ENCODE measurements at places on chromosomes 2 and 18. TPM values are rescaled to one million over a fixed set of nuclear protein-coding genes. Genes with fewer than 3 reads are reported as not detected.

DNA sequence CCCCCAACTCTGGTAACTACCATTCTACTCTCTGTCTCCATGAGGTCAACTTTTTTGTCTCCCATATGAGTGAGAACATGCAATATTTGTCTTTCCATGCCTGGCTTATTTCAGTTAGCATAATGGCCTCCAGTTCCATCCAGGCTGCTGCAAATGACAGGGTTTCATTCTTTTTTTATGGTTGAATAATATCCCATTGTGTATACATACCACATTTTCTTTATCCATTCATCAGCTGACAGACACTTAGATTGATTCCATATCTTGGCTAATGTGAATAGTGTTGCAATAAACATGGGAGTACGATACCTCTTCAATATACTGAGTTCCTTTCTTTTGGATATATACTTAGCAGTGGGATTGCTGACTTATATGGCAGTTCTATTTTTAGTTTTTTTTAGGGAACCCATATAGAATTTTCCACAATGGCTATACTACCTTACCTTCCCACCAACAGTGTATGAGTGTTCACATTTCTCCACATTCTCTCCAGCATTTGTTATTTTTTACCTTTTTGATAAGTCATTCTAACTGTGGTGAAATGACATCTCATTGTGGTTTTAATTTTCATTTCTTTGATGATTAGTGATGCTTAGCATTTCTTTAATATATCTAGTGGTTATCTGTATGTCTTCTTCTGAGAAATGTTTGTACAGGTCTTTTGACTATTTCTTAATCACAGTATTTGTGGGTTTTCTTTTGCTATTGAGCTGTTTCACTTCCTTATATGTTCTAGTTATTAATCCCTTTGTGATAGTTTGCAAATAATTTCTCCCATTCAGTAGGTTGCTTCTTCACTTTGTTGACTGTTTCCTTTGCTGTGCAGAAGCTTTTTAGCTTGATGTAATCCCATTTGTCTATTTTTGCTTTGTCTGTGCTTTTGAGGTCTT is 112.2 kb downstream of the SRBD1 start:
- no peak for DNase-seq

The POTEF gene
- polyA plus RNA-seq: 0.04 TPM

The DAW1 gene
- 0.11 TPM for polyA plus RNA-seq

DNA sequence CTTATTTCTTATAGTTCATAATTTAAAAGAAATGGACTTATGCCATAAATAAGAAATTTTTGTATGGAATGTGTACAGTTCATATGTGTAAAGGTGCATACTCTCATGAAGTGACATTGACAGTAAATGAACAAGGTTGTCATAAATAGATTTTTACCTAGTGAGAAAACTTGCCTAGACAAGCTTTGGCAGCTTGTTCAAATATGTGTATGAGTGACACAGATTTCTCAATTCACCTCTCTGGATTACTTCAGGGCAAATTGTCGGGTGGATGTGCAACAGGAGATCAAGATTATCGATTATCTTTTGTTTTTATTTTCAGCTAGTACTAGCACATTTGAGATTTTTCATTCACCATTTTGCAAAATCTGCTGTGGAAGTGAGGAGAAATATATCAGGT is 758.1 kb upstream of the ACVR2A start:
- DNase-seq: no peak

DNA sequence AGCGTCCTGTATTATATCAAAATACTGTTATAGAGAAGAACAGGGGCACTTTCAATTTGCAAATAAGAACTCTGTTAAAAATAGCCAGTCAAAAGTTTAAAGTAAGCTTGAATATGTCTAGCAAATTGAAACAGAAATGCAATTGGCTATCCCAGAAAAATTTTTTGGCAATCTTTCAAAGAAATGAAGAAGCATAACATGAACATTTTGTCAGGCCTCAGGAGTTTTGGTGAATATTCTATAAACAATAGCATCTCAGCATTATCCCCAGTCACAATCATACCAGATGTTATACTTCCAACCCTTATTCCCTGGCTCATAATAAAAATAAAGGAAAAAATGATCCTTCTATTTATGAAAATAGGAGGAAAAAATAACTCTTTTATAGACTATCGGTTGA is 252.4 kb downstream of the GRB14 start:
- DNase-seq: no peak

The GATA6 gene
- polyA plus RNA-seq: 30.2 TPM

- DNase-seq: no peak
These were observed 469.3 kb downstream of the METTL4 start for GRCh38 chr18:2102022-2102421.

GRCh38 chr2:226578373-226578772 is 221.2 kb downstream of the IRS1 start:
- no peak for DNase-seq

The CXCR1 gene
- 1.4 TPM for polyA plus RNA-seq

The TDRD15 gene
- polyA plus RNA-seq: not detected

DNA sequence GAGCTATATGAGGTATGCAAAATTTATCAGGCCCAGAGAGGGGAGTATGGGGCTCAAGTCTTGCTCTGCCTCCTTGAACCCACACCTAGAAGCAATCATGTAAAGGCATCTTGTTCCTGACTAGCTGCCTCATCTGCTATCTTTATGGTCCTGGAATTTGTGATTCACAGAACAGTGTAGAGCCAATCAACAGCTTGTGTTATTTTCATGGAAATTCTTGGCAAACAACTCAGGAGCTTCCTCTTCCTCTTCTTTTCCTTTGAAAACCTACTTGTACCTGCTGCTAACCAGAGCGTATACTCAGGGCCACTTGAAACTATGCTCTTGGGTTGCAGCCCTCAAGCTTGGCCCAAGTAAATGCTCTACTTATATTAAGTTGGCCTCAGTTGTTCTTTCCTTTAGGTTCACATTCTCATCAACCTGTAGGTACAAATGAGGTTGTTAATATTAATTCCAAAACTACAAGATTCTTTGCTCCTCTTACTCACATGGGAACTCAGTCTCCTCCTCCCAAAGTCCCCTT is 3.5 kb upstream of the NOSTRIN start:
- no peak for DNase-seq

GRCh38 chr2:104734937-104735586 is 118.9 kb upstream of the POU3F3 start:
- no peak for DNase-seq

DNA sequence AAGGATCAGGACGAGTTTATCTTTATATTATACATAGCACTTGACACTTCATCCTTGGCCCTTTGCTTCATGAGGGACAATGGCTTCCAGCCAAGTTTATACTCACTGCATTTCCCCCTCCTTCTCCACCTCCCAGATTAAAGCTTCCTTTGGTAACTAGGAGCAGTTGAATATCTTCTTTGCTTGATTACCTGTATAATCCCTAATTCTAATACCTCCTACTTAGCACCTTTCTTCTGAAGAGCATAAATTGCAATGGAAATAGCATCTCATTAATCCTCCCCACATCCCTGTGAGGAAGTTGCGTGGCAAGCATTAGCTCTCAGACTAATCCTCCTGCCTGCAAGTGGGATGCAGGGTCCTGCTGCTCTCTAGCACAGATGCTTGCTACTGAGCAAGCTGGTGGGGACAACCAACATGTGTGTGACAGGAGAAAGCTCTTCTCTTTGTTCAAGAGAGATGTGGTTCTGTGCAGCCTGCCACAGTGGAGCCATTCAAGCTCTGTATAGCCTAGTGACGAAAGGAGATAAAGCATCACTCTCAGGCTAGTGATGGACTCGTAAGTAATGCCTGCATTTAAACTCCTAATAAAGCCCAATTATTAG is 19.1 kb downstream of the KLHL14 start:
- no peak for DNase-seq

DNA sequence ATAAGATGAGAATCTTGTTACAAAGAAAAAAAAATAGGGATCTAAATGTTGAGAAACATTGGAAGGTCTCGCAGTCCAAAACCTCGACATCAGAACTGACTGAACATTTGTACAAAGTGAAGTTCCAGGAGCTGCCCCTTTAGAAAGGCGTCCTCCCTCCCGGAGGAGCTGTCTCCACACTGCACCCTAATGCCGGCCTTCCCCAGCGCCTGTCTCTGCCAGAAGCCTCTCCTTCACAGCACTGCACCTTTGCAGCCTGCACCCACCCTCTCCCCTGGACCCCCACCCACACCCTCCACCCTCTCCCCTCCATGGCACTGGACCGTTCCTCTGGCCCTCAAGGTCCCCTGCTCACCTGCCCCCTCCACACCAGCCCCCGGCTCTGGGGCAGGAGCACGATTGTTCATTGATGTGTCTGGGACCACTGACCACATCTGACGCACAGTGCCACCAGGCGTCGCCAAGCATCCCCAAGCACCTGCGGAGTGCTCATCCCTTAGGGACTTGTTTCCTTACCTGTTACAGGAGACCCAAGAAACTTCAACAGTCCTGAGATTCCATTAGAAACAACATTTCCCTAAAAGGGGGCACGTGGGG is 90.3 kb upstream of the SNTG2 start:
- no peak for DNase-seq

The CABLES1 gene
- 8.9 TPM for polyA plus RNA-seq

The BMP10 gene
- polyA plus RNA-seq: not detected

GRCh38 chr18:76121011-76121410 is 374.0 kb downstream of the ZNF516 start:
- DNase-seq: no peak

The CAPN14 gene
- 0.05 TPM for polyA plus RNA-seq

The PTPRN gene
- 0.08 TPM for polyA plus RNA-seq

- DNase-seq: no peak
These were observed 239.9 kb downstream of the KLHL29 start for GRCh38 chr2:23624915-23625314.

The ABCG8 gene
- polyA plus RNA-seq: 0.02 TPM

DNA sequence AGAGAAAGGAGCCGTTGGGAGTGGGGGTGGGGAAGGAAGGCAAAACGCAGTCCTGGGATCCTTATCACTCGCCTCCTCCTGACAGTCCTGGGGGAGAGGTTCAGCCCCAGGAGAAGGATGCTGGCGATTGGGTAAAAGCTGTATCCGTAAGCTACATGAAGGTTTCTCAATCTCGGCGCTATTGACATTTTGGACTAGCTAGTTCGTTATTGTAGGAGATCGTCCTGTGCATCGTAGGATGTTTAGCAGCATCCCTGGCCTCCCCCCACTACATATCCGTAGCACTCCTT is 511 bp upstream of the TP53I3 start:
- DNase-seq: no peak

DNA sequence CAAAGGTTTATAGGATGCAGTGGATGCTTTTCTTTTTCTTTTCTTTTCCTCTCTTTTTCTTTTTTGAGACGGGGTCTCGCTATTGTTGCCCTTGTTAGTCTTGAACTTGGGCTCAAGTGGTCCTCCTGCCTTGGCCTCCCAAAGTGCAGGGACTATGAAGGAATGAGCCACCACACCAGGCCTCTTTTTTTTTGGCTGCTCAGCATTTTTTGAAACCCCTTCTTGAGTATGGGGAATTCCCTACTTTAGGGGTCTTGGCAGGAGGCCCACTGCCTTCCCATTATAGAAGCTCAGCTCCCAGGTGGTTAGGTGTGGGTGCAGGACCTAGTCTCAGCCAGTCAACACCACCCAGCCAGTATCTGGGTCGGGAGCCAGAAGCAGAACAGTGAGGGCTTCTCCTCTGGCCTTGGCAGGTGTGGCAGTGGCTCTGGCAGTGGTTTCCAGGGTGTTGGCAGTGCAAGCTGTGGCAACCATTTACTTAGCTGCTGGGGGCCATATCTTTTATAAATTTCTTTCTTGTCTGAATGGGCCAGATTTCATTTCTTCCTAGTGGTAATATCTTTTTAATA is 51.4 kb upstream of the ACYP2 start:
- DNase-seq: no peak

The CHST9 gene
- polyA plus RNA-seq: 0.27 TPM

The CYP1B1 gene
- polyA plus RNA-seq: 11.7 TPM

- DNase-seq: no peak
These were observed 16.4 kb upstream of the NFU1 start for GRCh38 chr2:69453475-69454129.

GRCh38 chr18:9994701-9995235 is 81.0 kb downstream of the VAPA start:
- DNase-seq: no peak

DNA sequence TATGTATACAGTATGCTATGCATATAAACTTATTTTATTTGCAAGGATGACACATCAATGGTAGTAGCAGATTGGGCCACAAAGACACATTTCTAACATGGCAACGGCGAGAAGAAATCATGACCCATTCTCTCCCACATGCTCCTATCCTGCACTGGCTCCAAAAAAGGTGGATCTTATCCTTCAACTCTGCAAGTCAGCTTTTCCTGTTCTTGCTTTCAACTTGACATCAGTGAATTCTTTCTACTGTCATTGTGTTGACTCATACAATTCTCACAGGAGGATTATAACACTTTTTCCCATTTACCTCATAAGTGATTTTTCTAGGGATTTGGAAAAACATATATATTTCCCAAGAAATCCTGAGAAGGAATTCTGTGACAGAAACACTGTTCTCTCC is 53.1 kb downstream of the ACVR1 start:
- DNase-seq: no peak

- peak; percentile 95 for DNase-seq
These were observed at the start of gene MRPL33 for GRCh38 chr2:27771548-27772335. Gene MRPL33 (plus strand): TSS chr2:27771719. CDS start chr2:27771778, 59 bp downstream.

DNA sequence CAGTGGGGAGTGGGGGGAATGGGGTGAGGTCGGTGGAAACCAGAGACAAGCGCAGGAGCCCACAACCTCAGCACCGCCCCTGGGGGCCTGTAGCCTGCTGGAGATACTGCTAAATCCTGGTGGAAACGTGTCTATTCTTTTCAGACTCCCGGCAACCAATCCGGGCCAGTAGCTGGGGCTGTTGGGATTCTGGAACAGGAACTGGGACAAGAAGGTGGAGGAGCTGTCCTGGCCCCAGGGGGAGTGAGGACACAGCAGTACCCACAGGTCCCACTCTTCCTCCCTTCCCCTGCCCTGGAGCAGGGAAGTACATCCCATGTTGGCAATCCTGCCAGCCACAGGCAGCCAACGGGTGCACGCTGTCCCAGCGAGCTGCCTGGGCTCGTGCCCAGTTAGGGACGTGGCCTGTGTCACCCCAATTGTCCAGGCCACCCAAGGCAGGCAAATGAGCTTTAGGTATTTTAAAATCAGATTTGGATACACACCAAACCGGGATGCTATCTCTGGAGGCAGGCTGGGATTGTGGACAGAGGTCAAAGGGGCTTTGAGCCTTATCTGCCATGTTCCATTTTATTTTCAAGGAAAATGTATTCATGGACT is 51.8 kb downstream of the HS1BP3 start:
- peak; percentile 30 for DNase-seq

The UGT1A5 gene
- not detected for polyA plus RNA-seq
